ENCODE measurements at places on chromosomes 3 and 15.

DNA sequence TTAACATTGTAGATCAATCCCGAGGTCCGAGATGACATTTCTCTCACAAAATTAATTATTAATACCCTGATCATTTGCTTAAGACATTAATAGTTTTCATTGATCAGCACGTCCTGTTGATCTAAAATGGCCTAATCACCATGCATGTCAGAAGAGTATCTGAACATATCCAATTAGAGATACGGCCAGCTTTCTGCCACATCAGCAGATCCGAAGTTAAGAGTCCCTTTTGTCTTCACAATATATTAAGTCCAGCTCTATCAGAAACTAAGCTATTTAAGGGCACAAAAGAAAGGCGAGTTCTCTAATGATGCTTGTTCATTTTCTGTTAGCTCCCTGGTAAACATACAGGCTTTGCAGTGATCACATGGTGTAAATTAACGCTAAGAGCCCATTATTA lies 470.3 kb downstream of the CNTN4 start:
- no peak for DNase-seq

GRCh38 chr3:131928593-131928992 lies 106.2 kb downstream of the CPNE4 start:
- DNase-seq = no peak

DNA sequence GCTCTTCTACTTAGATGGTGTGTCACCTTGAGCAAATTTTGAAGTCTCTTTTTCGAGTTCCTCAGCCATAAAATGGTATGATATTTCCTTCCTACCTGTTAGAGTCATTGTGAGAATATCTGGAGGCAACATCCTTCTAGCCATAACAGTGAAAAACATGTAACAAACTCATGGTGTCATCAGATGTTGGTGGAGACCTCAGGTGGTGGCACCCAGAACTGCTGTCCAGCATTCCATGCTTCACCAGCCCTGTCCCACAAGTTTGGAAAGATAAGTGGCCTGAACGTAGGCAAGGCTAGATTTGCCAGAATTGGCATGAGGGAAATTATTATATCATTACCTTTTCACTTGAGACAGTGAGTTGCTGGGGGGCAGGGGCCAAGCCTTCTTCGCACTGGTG lies 30.4 kb downstream of the GASK1A start:
- no peak for DNase-seq

- no peak for DNase-seq
Observed at GRCh38 chr3:111613294-111613693, 18.1 kb upstream of the ZBED2 start.

DNA sequence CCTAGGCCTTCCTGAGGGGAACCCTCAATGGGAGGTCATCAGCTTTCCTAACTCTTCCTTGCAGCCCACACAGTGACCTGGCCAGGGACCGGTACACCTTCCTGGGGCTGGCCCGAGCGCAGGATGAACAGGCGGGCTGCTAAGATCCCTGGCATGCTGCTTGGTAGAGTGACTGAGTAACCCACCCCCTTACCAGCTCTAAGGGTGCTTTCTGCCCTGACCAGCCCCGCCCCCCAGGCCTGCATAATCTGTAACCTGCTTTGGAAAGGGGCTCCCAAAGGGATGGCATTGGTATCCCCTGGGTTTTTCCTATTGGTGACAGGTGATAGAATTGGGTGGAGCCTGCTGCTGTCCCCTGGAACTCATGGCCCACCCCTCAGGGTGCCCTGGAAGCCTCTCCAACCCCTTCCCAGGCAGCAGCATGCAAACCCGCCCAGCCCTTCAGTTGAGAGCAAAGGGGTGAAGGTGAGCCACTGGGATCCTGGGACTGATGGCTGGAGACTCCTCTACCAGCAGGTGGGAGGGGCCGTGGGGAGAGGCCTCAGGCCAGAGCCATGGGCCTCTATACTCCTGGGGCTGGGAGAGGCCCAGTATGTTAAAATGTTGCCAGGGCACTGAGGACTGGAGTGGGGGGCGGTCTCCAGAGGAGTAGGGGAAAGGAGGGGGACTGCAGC lies 11.1 kb upstream of the KIF7 start:
- DNase-seq = no peak

- DNase-seq = peak; percentile 89
Observed at GRCh38 chr15:67456677-67457529, 64.0 kb upstream of the C15orf61 start.

DNA sequence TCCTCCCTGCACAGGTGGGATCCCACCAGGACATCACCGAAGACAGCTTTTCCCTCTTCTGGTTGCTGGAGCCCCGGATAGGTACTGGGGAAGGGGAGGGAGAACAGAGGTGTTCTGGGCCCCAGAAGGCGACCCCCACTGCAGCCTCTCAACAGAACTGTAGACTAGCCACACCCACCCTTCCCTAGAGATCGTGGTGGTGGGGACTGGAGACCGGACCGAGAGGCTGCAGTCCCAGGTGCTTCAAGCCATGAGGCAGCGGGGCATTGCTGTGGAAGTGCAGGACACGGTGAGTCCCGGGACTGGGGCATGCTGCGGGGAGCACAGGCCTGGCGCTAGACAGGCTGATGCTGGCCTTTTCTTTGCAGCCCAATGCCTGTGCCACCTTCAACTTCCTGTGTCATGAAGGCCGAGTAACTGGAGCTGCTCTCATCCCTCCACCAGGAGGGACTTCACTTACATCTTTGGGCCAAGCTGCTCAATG lies 809 bp downstream of the NDUFAF3 start:
- DNase-seq = peak; percentile 56

GRCh38 chr3:171831936-171832335 lies 11.2 kb upstream of the TMEM212 start:
- DNase-seq = no peak

DNA sequence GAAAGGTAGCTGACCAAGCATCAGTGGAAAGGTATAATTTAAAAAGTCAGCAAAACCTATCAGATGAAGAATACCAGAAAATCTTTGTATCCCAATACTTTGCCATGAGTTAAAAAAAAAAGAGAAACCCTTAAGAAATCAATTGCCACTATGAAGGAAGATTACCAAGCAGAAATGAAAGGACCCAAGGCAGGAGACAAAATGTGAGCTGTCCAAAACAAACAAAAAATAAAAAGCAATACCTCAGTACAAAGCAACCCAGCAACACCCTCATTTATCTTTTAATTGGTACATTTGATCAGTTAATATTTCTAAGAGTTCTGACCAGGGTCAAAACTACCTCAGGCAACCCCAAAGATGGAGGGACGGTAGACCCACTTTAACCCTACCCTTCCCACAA lies 65.3 kb downstream of the MOBP start:
- DNase-seq = no peak

- no peak for DNase-seq
Observed at GRCh38 chr15:25416693-25417092, 22.1 kb downstream of the UBE3A start.

GRCh38 chr3:112738366-112738765 lies 97.4 kb upstream of the CCDC80 start:
- DNase-seq = no peak

- DNase-seq = no peak
Observed at GRCh38 chr3:195755391-195755790, 34.6 kb downstream of the MUC20 start.

GRCh38 chr3:14594234-14594633 lies 54.1 kb upstream of the GRIP2 start:
- DNase-seq = no peak

Measured in HAP-1 (cell line).